ENCODE measurements at places on chromosomes 1 and 21.

DNA sequence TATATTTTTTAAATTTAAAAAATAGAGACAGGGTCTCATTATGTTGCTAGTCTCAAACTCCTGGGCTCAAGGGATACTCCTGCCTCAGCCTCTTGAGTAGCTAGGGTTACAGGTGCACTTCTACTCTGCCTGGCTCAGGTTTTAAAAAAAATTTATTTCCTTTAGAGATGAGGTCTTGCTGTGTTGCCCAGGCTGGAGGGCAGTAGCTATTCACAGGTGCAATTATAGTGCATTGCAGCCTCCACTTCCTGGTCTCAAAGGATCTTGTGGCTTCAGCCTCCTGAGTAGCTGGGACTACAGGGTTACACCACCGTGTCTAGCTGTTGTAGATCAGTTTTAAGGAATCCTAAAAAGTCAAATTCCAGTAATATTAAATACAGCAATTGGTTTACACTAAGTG is 5.0 kb downstream of the RNF11 start:
- no peak for DNase-seq

DNA sequence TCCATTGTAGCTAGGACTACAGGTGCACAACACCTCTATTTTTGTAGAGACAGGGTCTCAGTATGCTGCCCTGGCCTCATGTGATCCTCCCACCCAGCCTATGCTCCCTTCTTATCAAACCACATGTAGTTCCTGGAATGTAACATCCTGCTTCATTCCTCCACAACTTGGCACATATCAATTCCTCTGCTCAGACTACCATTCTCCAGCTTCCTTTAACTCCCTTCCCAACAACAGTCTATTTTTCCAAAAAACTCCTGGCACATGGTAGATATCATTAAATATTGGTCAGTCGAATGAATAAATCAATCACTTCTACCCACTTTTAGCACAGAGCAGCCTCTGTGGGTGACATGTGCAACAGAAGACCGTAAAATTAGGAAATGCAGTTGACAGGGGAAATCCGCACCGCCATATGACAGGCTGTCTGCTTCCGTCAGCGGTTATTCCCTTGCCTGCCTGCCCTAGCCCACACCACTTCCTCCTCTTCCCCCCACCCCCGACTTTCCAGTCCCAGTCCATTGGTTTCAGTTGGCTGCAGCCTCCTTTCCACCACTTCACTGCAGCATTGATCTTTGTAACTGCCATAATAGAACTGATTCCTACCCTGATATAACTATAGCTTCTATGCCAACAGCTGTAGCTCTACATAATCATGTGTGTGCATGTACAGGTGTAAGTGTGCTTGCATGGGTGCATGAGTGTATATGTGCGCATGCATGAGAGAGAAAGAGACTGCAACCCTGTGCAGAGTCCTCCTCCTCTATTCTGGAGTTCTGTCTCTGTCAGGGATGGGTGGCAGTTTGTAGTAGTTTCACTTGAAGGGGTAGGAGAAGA is 6.8 kb upstream of the AKR1A1 start:
- peak; percentile 83 for DNase-seq

GRCh38 chr1:95117207-95118066 is at the start of gene TLCD4:
TLCD4 (plus strand) TSS chr1:95117355; CDS start chr1:95143902, 26,547 bp downstream.
- DNase-seq, result peak; percentile 41

GRCh38 chr21:37631319-37632117 is 264.9 kb downstream of the DYRK1A start:
- no peak for DNase-seq

DNA sequence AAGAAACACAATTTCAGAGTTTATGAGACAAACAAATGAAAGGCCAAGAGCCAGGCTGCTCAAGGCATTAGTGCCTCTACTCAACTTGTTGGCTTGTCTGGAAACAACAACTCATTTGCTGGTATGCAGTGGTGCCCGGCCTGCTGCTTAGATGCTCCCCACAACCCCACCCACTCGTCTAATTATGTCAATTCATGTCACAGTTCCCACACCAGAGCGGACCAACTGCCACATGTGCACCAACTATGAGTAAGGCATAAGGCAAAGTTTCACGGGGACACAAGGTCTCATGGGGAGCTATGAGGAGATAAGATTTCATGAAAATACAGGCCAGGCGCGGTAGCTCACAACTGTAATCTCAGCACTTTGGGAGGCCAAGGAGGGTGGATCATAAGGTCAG is 34.5 kb upstream of the LRRC38 start:
- no peak for DNase-seq
